Endothelial cell of coronary artery (primary cell): ENCODE measurements at places on chromosomes 12 and 14. TPM values are rescaled to one million over a fixed set of nuclear protein-coding genes. Genes with fewer than 3 reads are reported as not detected.

Gene FAM186B
- total RNA-seq, result 0.09 TPM in 2 replicates

Gene VASH1
- 65.8 and 101 TPM in 2 replicates for total RNA-seq

Gene SERPINA10
- not detected in 2 replicates for total RNA-seq

Gene GPD1
- total RNA-seq, result not detected in 2 replicates

Gene SLC4A8
- 4.9 TPM in 2 replicates for total RNA-seq

Gene CLEC9A
- total RNA-seq, result not detected in 2 replicates

Gene AKAP5
- 0.28 and 0.36 TPM in 2 replicates for total RNA-seq

Gene CRIP2
- total RNA-seq, result 200 and 227 TPM in 2 replicates

Gene RECQL
- 86.5 and 96.2 TPM in 2 replicates for total RNA-seq

Gene SYNDIG1L
- not detected in 2 replicates for total RNA-seq

Gene ARHGAP9
- total RNA-seq, result not detected in 2 replicates

Gene BIN2
- not detected in 2 replicates for total RNA-seq

Gene ARID2
- total RNA-seq, result 12.1 and 16.1 TPM in 2 replicates

Gene DEGS2
- total RNA-seq, result 0.09 TPM in 1 of 2 replicates, not detected in the other

Gene NOXRED1
- total RNA-seq, result 0.09 TPM in 2 replicates

Gene MED6
- total RNA-seq, result 19.9 and 21.3 TPM in 2 replicates

Gene TROAP
- total RNA-seq, result 3.5 and 10.7 TPM in 2 replicates

Gene OAS1
- total RNA-seq, result 4.9 TPM in 2 replicates

Gene AKAP3
- 0.47 and 0.90 TPM in 2 replicates for total RNA-seq

Gene DLK1
- not detected in 2 replicates for total RNA-seq

Gene LMO3
- total RNA-seq, result under 0.01 and 0.38 TPM in 2 replicates

Gene YARS2
- 38.3 and 39.4 TPM in 2 replicates for total RNA-seq

Gene KCNK13
- not detected in 2 replicates for total RNA-seq

Gene TOMM20L
- not detected in 2 replicates for total RNA-seq

Gene ACOT4
- total RNA-seq, result 0.27 and 0.38 TPM in 2 replicates

Gene CHGA
- not detected in 2 replicates for total RNA-seq

Gene GALNT6
- 76.9 and 80.1 TPM in 2 replicates for total RNA-seq

Gene RGS6
- not detected in 2 replicates for total RNA-seq

Gene KRT85
- not detected in 2 replicates for total RNA-seq

Gene ATP23
- 6.6 and 9.1 TPM in 2 replicates for total RNA-seq

Gene PGF
- 285 and 395 TPM in 2 replicates for total RNA-seq

Gene ARG2
- 15.1 and 22.9 TPM in 2 replicates for total RNA-seq

Gene TNFRSF1A
- total RNA-seq, result 48.4 and 99.7 TPM in 2 replicates

Gene RIMBP2
- not detected in 2 replicates for total RNA-seq

Gene LPAR5
- total RNA-seq, result not detected in 2 replicates

Gene CD4
- total RNA-seq, result 0.09 TPM in 1 of 2 replicates, not detected in the other

Gene DLGAP5
- total RNA-seq, result 17.5 and 57.8 TPM in 2 replicates

Gene SOAT2
- not detected in 2 replicates for total RNA-seq

Gene LHX5
- total RNA-seq, result not detected in 2 replicates

Gene OR4E2
- not detected in 2 replicates for total RNA-seq

Gene LRP1-AS
- not detected in 2 replicates for total RNA-seq

Gene ATL1
- total RNA-seq, result 0.81 and 1.4 TPM in 2 replicates

Gene ITGA7
- 0.09 and 1.0 TPM in 2 replicates for total RNA-seq

Gene ZNF605
- total RNA-seq, result 4.4 and 9.1 TPM in 2 replicates

Gene RTN1
- 0.28 and 1.3 TPM in 2 replicates for total RNA-seq

Gene BEST3
- total RNA-seq, result 0.09 TPM in 1 of 2 replicates, not detected in the other

Gene INHBE
- total RNA-seq, result not detected in 2 replicates

Gene CNTN1
- 0.09 and 0.38 TPM in 2 replicates for total RNA-seq

Gene EIF2B1
- 31.5 and 33.1 TPM in 2 replicates for total RNA-seq

Gene NEUROD4
- not detected in 2 replicates for total RNA-seq

Gene FAR2
- total RNA-seq, result 34.2 and 40.8 TPM in 2 replicates

Gene INHBC
- not detected in 2 replicates for total RNA-seq

Gene MIP
- total RNA-seq, result not detected in 2 replicates

Gene TAS2R50
- total RNA-seq, result 1.8 and 4.0 TPM in 2 replicates

Gene P2RX7
- 0.72 and 0.75 TPM in 2 replicates for total RNA-seq

Gene IL22
- total RNA-seq, result not detected in 2 replicates
